ENCODE measurements at places on chromosomes 1 and 21.

DNA sequence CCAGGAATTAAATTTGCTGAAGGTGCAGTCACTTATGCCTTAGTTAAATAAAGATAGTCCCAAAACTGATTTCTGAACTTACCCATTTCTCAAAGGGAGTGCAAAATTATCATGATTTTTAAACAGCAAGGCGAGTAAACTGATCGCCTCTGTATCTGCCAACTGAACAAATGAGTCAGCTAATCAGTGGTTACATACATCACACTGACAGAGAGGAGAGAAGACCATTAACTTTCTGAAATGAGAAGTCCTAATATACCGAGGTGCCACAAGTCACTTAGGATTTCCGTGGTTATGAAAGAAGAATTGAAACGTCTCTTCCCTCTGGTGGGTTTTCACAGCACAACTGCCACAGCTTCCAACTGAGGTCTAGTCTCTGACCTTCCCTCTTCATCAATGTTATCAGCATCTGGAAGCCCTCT is 400.7 kb downstream of the SMYD3 start:
- no peak for DNase-seq

GRCh38 chr1:64691626-64692025 is 53.2 kb upstream of the RAVER2 start:
- peak; percentile 40 for DNase-seq

- no peak for DNase-seq
Measured at GRCh38 chr21:14993115-14993514, 71.7 kb downstream of the NRIP1 start.

DNA sequence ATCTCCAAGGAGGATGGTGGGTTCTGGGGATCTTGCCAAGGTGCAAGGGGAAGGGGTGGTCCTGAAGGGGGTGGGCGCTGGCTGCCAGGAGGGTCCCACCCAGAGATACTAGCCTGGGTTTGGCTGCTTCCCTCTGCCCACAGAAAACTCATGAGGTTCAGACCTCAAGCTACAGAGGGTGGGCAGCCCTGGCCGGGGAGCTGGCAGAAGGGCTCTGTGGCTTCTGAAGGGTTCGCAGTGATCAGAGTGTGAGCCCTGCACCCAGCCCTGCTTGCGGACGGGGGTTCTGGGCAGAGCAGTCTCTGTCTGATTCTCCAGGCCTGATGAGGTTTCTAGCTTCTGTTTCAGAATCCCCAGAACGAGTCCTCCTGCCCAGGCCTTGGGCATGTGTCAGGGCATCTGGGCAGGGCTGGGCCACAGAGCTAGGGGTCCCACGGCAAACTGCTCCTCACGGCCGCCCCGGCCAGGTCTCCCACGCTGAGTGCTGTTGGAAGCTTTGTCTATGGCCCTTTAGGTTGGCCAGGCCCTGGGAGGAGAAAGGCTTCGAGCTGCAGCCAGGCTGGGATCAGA is 635 bp upstream of the MMEL1 start:
- DNase-seq = no peak

DNA sequence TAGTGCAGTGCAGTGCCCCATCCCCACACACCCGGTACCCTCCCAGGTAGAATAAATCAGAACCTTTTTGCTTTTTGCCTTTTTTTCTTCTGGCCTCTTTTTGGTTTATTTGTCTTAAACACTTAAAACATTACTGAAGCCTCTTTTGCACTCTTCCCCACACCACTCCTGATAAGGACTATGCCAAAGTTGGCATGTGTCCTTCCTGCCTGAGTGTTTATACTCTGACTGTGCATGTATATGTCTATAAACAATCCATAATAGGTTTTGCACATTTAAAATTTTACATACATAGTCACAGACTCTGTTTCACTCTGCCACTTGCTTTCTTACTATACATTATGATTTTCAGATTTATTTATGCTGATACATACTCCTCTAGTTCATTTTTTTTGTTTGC is 59.6 kb downstream of the BEND5 start:
- no peak for DNase-seq
